ENCODE measurements at places on chromosomes 2 and 18. TPM values are rescaled to one million over a fixed set of nuclear protein-coding genes. Genes with fewer than 3 reads are reported as not detected.

The TNFAIP6 gene
- 0.84 TPM for total RNA-seq

- DNase-seq: no peak
Observed at GRCh38 chr18:42520138-42520537, 565.1 kb downstream of the PIK3C3 start.

DNA sequence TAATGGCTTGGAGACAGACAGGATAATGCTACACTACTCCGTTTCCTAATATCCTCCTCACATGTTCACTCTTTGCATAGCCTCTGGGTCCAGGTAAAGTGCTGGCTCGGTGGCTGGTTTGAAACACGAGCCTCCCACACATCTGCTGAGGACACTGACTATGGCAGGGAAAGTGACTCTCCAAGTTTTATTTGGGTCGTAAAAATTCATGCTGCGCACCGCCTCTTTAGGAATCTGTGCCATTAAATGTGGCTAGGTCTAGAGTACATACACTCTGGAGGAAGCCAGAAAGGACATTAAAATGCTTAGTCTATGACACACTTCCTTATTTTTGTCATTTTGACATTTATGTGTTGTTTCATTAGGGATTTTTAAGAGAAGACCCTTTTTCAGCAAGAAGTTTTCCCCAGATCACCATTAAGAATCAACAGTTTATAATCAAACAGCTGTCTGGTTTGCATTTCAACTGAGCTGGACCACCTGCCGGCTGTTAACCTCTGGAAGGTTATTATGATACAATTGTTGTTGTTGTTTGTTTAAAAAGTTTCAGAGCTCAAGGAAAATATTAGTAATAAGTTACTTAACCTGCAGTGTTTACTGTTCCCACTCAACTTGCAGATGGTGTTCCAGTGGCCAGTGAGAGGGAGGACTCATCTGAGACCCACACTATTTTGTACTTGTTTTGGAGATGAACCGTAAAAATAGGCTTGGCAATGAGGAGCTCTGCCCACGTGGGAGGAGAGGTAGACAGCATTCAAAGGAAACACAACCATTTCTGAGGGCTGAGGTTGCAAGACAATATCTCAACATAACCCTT, 443.3 kb upstream of the MEIS1 start:
- DNase-seq: no peak

GRCh38 chr2:204730603-204731002, 185.3 kb downstream of the PARD3B start:
- DNase-seq: no peak

Measured in MG63 (cell line).